AML-193 (cell line): ENCODE measurements at places on chromosomes 3 and 15.

- DNase-seq: no peak
Observed at GRCh38 chr15:95202569-95203349, 971.4 kb downstream of the MCTP2 start.

DNA sequence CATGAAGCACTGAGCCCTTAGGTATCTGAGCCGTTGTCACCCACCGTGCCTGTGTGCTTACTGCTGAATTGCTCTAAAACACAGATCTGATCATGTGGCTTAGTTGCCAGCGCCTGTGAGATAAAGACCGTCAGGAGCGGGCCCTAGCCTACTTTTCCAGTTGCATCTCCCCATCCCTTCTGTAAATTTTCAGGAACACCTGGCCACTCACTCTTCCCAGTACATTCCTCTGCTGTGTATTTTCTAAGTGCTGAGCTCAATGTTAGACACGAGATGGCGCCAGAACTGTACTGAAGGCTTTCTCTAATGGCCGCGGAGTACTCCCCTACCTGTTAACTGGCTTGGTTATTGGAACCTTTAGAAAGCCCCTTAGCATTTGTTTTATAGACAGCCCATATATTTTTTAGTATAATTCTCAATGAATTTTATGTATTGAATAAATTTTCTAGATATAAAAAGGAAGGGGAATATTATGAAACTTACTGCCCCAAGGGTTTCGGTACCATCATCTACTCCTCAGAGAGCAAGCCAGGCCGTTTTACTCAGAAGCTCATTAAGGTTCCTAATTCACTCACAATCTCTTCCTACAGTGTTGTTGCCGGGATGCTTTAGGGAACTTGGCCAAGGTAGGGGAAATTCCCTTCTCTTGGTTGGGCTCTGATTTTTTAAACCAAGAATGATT is 16.7 kb upstream of the WNT7A start:
- peak; percentile 64 for DNase-seq

- DNase-seq: no peak
Observed at GRCh38 chr15:68231102-68231818, 1.7 kb upstream of the CLN6 start.

DNA sequence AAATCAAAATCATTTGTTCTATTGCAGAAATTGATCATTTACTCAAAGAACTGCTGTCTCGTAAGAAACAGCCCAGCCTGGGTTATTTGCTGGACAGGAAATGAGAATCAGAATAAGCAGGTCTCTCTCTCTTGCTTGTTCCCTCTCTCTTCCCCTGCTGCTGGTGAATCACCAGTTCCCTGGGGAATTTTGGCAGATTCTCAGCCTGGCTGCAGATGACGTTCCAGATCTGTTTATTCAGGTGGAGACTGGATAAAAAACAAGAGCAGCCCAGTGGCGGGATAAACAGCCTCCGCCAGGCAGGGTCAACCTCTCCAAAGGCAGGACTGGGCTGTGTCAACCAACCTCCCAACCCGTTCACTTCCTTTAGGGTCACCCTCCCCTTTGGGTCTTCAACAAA is 72.1 kb downstream of the LRIG1 start:
- DNase-seq: no peak

DNA sequence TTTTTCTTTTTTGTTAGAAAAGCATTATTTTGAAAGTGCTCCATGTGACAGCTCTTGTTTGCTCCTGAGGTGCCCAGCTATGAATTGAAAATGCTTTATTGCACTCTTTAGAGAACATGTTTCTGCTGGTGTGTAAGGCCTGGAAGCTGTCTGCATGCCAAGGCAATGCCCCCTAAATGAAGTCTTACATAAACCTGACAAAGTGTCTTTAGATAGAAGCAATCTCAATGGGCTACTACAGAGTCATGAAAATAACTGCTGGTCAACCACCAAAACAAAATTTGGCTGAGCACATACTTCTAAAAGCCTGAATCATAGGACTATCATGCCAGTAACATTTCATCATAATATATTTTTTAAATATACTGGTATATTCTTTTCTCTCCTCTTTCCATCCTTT is 178.7 kb downstream of the THRB start:
- DNase-seq: no peak

GRCh38 chr3:111856501-111856900 is 2.6 kb upstream of the PHLDB2 start:
- no peak for DNase-seq

DNA sequence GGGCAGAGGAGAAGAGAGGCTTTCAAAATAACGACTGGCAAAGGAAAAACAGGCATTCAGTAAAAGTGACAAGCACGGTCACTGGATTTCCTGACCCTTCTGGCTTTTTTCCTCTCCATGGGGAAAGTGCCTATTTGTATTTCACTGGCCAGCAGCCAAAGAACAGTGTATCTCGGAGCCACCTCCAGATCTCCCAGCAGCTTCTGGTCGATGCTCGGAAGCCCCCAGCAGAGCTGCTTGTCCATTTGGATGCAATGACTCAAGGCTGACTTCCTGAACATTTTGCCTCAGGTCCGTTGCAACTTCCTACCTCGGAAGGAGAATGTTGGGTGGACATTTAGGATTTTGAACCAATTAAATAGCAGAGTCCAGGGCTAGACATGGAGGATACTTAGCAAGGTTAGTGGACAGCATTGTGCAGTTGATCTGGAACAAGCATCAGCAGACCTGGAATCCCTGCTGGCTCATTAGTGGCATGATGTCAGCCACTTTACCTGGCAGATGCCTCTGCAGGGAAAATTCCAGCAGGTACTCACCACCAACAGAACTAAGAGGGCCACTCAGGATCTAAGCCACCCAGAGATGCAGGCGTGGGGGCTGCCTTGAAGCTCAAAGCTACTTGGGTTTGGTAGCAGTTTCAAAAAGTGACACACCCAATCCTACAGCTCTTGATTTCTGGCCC is 1.1 kb downstream of the FAM107A start:
- DNase-seq: no peak

DNA sequence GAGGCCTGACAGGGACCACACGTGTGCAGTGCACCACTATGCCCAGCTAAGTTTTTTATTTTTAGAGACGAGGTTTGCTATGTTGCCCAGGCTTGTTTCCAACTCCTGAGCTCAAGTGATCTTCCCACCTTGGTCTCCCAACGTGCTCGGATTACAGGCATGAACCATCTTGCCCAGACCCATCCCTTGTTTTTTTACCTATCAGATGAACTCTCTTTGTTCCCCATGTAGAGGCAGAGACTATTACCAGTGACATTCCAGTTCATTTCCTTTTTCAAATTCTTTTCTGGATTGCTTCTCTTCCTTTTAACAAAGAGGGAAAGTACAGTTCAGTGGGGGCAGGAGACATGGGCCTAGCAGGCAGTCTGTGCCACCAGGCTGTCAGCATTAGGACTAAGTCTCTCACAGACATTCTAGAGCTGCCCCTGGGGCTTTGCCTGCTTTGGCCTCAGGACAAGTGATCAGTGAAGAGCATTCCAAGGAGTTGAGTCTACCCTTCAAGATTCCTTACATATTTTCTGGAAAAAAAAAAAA is 103.5 kb upstream of the SLC7A14 start:
- DNase-seq: no peak

DNA sequence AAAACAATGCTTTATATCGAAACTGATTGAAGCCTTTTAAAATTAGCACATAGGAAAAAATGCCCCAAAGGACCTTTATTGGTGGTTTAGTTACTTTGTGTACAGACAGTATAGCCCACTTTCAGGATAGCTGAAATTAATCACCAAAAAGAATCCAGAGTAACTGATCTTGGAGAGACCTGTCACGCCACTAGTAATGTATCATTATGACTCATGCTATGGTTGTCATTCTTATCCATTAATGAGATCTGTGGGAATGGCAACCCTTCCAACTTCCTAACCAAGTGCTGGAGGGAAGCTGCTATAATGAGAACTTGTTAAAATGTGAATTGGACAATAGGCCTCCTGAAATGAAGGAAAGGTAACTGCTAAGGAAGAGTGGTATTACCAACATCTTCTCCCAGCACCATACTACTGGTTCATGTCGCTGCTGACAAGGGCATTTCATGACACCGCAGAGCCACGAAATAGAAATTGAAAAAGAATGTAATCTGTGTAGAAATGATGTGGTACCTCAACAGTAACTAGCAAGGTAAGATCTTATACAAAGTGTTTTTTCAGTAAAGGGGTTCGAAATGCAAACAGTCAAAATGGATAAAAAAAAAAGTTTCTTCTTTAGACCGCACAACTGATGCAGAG is 7.1 kb upstream of the EMC4 start:
- no peak for DNase-seq

GRCh38 chr3:4581124-4581424 is 87.9 kb downstream of the ITPR1 start:
- DNase-seq: no peak

GRCh38 chr3:105634708-105635107 is 234.1 kb downstream of the CBLB start:
- no peak for DNase-seq

DNA sequence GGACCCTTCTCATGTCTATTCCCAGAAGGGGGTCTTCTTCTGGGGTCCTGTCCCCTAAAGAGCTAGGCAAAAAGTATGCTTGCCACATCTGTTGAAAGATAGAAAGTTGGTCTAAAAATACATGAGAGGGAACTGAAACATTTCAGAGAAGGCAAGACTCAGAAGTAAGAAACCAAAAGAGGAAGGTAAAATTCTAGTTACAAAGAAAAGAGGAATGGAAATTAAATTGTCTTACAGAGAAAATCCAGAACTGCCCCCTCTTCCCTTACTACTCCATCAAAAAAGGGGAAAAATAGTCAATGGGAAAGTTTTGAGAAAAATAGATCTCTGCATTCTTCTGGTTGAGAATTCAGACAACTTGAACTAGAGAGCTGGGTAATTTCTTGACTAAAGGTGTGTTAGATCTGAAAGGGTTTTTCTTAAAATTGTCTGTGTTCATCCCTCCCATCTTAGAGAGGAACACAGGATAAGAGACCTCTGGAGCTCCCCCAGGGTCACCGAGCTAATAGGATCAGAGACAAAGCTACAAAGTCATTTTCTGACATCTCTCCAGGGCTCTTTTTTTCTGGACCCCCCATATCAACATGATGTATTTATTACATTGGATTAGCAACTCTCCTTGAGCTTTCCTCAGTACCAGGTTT is 32.3 kb upstream of the CCR2 start:
- DNase-seq: peak; percentile 53
